Mesenchymal stem cell (in vitro differentiated cells and primary cell): ENCODE measurements at places on chromosomes 3 and 15.

DNA sequence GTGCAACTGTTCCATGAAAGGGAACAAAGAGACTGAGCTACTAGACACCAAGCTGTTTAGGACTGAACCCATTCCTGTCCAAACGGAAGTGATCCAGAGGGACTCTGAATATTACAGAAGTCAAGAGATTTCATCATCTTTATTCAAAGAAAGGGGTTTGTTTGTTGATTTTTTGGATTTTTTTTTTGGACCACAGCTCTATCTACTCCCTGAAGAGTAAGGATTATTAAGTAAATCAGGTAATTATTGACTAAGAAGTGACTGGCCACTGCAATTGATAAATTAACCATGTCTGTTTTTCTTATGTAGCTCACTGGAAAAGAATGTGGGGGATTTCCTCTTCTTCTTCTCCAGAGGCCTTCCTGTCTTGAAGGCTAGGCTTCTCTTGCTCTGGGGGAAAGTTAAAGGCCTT, 146.6 kb upstream of the TPM1 start:
- DNase-seq: peak; percentile 95
- H3K36me3 ChIP-seq: no peaks in the 10 kb centered on the region
- no peaks in the 10 kb centered on the region for H3K27me3 ChIP-seq
- H3K27ac ChIP-seq: peak overlapping the region; percentile 99
- H3K4me1 ChIP-seq: peaks cover 19% of the 10 kb centered on the region

GRCh38 chr3:141104151-141104821, 53.1 kb downstream of the SPSB4 start:
- no peak overlapping the region for H3K4me3 ChIP-seq
- peaks cover 63% of the 10 kb centered on the region for H3K27me3 ChIP-seq
- no peaks in the 10 kb centered on the region for H3K4me1 ChIP-seq
- H3K27ac ChIP-seq: no peak overlapping the region
- no peak for DNase-seq

DNA sequence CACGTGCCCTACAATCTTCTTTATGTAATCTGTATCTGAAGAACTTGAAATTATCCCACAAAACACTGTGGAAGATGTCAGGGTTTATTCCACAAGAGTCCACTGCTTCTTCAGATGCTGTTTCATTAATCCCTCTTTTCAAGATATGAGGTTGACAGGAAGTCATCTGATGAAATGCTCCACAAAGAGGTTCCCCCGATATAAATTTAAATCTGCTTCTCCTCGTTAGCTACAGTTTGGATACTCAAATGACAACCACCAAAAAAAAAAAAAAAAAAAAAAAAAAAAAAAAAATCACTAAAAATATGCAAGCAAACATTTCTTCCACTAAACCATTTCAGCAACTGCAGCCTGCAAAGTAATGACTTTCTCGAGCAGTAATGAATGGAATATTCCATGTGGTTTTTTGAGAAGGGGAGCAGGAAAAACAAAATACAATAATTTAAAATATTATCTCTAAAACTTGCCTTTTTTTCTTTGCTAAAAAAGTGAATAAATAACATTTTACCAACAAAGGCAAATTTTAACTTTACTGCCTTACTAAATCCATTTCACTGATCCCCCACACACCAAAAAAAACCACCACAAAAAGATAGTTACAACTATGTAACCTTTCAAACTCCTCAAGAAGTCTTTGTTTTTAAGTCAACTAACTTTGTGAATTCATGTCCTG, 37.8 kb downstream of the DLG1 start:
- no peak for DNase-seq
- H3K27me3 ChIP-seq: no peaks in the 10 kb centered on the region
- peaks cover 1% of the 10 kb centered on the region for H3K4me1 ChIP-seq

DNA sequence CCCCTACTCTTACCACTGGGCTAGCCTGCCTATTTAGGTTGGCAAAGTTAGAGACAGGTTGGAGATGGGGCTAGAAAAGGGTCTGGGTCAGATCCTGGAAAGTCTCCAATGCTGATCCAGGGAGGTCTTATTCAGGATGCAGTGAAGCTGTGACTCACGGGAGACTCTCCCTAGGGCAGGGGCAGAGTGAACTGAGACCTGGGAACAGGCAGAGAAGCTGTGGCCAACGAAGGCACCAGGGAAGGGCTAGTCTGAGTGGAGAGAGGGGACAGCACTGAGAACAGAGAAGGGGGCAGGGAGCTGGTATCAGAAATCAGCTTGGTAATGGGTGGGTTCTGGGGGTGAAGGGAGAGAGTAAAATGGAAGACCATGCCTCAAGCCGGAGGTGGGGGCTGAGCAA, 2.2 kb downstream of the LTF start:
- peaks cover 82% of the 10 kb centered on the region for H3K27me3 ChIP-seq
- H3K36me3 ChIP-seq: no peaks in the 10 kb centered on the region

- peak; percentile 87 for DNase-seq
- no peak overlapping the region for H3K4me3 ChIP-seq
- H3K36me3 ChIP-seq: peaks cover 40% of the 10 kb centered on the region
- no peaks in the 10 kb centered on the region for H3K27me3 ChIP-seq
- H3K27ac ChIP-seq: peak overlapping the region; percentile 40
Observed at GRCh38 chr3:45677033-45677446, 12.2 kb upstream of the SACM1L start.

GRCh38 chr3:133940536-133940935, 44.9 kb upstream of the RAB6B start:
- H3K27me3 ChIP-seq: peaks cover 15% of the 10 kb centered on the region
- DNase-seq: no peak

DNA sequence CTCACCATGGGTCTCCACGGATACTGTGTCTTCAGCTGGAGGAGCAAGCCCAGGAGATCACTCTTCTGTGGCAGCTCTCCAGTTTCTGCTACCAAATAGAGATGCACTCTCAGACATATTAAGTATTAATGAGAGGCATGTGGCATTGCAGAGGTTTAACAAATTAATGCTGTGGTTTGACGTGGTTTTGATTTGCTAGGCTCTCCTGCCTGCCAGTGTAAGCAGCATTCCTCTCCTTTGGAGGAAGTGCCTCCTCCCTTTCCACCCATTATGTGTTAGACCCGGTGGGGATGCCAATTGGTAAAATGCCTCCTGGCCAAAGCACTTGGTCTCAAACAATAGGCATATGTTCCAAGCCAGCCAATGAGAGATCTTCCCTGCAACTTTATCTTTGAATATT, 124.8 kb downstream of the MYLK start:
- H3K4me3 ChIP-seq: no peak overlapping the region
- H3K36me3 ChIP-seq: peaks cover 3% of the 10 kb centered on the region
- H3K27me3 ChIP-seq: no peaks in the 10 kb centered on the region
- no peak for DNase-seq
- H3K4me1 ChIP-seq: peaks cover 21% of the 10 kb centered on the region

- no peak overlapping the region for H3K27ac ChIP-seq
- no peak overlapping the region for H3K4me3 ChIP-seq
- no peak for DNase-seq
Observed at GRCh38 chr3:21041621-21042020, 709.4 kb downstream of the ZNF385D start.

- peak overlapping the region; percentile 37 for H3K4me3 ChIP-seq
- peaks cover 61% of the 10 kb centered on the region for H3K36me3 ChIP-seq
- H3K4me1 ChIP-seq: peaks cover 22% of the 10 kb centered on the region
Observed at GRCh38 chr15:68700455-68701123, 120.1 kb downstream of the ANP32A start.

DNA sequence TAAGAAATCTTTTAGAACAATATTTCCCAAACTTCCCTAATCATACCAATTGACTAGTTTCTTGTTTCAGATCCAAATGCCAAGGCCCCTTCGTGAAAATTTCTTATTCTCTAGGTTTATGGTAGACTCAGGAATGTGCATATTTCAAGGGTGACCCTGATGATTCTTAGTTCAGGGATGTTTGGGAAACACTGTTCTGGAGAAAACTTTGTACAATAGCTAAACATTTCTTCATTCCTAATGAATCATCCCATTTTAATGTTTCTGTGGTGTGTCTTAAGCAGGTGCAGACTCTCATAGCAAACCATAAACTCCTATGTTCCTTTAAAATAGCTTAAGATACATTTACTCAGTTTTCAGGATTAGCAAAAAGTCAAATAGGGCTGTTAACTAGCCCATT, 314.5 kb downstream of the TIGIT start:
- H3K36me3 ChIP-seq: no peaks in the 10 kb centered on the region
- peaks cover 5% of the 10 kb centered on the region for H3K4me1 ChIP-seq
- peak; percentile 81 for DNase-seq
- no peaks in the 10 kb centered on the region for H3K27me3 ChIP-seq

DNA sequence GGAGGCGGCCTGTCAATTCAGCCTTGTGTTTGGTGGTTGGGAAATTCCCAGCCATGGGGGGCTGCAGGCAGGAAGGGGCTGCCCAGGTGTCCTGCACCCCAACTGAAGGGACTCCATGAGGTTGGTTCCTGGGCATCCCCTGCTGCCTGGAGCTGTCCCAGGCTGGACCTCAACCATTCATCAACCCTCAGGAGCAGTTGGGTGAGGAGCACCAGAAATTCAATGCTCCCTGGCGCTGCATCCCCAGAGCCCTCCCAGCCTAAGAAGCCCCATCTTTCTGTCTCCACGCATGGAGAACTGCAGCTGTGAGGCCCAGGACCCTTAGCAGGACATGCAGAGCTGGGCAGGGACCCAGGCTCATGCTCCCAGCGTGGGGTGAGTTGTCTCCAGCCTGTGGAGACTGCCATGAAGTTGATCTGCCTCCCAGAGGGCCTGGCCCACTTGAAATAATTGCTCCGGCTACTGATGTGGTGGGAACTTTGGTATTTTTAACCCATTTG, 8.0 kb upstream of the SEMA3B start:
- peak; percentile 68 for DNase-seq
- no peaks in the 10 kb centered on the region for H3K27me3 ChIP-seq
- H3K4me3 ChIP-seq: no peak overlapping the region
- peak overlapping the region; percentile 91 for H3K27ac ChIP-seq

GRCh38 chr3:35389907-35390306, 249.4 kb upstream of the ARPP21 start:
- H3K4me1 ChIP-seq: peaks cover 4% of the 10 kb centered on the region
- no peaks in the 10 kb centered on the region for H3K27me3 ChIP-seq
- no peak overlapping the region for H3K4me3 ChIP-seq
- no peak for DNase-seq

DNA sequence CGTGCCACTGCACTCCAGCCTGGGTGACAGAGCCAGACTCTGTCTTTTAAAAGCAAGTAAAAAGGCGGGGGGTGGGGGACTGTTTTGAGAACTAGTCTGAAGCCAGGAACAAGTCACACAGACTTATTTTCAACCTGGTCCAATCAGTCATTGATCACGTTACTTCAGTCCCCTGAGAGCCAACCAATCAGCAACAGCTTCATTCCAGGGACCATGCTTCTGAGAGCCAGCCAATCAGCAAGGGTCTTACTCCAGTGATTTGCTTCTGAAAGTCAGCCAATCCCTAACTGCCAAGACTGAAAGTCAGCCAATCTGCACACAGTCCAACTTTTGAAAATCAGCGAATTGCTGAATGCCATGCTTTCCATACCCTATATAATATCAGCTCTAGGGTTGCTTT, 48.6 kb upstream of the C15orf39 start:
- no peak overlapping the region for H3K4me3 ChIP-seq
- DNase-seq: peak; percentile 27
- peaks cover 2% of the 10 kb centered on the region for H3K4me1 ChIP-seq
- no peak overlapping the region for H3K27ac ChIP-seq
- peaks cover 8% of the 10 kb centered on the region for H3K27me3 ChIP-seq
- no peaks in the 10 kb centered on the region for H3K36me3 ChIP-seq

DNA sequence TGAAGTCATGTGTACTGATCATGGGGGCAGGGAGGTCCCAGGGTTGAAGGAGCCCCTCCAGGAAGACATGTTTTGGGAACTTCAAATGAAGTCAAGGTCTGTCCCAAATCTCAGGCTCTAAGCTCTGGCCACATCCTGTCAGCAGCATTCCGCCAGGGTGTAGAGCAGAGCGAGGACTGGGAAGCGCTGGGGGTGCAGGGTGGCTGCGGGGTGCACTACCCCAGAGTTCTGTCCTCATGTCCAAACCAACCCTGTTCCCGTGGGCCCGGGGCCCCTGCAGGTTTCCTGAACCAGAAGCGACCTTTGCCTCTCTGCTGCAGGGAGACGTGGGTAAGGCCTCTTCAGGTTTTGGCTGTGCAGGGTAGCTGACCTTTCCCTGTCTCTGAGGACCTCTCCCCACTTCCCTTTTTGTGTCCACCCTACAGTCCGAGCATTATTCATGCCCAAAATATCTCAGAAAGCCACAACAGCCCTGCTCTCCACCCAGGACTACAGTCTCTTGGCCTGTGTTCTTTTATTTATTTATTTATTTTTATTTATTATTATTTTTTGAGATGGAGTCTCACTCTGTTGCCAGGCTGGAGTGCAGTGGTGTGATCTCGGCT, 26.6 kb upstream of the FLNB start:
- peaks cover 11% of the 10 kb centered on the region for H3K4me1 ChIP-seq
- H3K36me3 ChIP-seq: no peaks in the 10 kb centered on the region
- no peak overlapping the region for H3K4me3 ChIP-seq
- no peaks in the 10 kb centered on the region for H3K27me3 ChIP-seq
- H3K27ac ChIP-seq: no peak overlapping the region

DNA sequence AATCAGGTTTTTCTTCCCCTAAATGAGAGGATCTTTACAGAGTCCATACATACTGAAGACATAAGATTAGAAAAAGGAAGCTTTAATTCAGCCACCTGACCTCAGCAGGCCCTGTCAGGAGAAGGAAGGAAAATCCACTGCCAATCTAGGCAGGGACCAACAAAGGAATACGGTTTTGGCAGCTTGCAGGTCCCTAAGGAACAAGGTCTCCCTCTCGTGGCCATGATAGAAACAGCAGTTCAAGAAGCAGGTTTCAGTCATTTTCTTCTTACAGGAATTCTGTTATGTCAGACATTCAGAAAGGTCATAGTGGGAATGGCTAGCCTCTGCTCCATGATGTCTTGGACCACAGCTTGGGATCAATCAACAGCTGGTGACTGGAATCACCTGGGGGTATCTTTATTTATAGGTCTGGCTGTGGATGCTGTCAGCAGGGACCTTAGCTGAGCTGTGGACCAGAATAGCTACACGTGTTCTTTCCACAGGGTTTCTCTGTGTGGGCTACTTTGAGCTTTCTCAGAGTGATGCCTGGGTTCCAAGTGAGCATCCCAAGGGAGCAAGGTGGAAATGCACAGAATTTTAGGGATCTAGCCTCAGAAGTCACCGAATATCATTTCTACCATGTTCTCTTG, 9.4 kb upstream of the CMSS1 start:
- peak; percentile 78 for DNase-seq
- H3K27ac ChIP-seq: no peak overlapping the region
- no peaks in the 10 kb centered on the region for H3K4me1 ChIP-seq
- no peaks in the 10 kb centered on the region for H3K36me3 ChIP-seq
- no peak overlapping the region for H3K4me3 ChIP-seq

DNA sequence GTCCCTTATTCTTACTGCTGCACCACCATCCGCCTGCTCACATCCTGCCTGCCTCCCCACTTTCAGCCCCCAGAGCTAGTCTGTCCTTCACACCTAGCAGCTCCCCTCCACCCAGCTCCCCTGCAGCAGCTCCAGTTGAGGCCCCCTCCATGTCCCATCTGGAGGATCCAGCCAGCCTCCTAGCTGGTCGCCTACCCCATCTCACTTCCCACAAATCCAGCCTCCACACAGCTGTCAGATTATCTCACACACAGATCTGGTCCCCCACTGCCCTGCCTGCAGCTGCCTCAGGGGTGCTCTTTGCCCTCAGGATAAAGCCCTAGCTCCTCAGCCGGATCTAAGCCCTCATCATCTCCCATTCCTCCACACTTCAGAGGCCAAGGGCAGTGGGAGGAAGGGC, 8.8 kb upstream of the SEMA7A start:
- no peak overlapping the region for H3K27ac ChIP-seq
- H3K4me3 ChIP-seq: no peak overlapping the region
- H3K36me3 ChIP-seq: peaks cover 18% of the 10 kb centered on the region
